Epithelial cell of proximal tubule (primary cell): ENCODE measurements at places on chromosomes 16 and 17. TPM values are rescaled to one million over a fixed set of nuclear protein-coding genes. Genes with fewer than 3 reads are reported as not detected.

MAPT gene
- total RNA-seq: 0.06 and 0.07 TPM in 2 replicates

GGT6 gene
- 0.80 and 0.86 TPM in 2 replicates for total RNA-seq

TBX21 gene
- total RNA-seq: not detected in 2 replicates

RUNDC3A gene
- total RNA-seq: 0.07 and 2.2 TPM in 2 replicates

MYH1 gene
- total RNA-seq: not detected in 2 replicates

KIFC3 gene
- total RNA-seq: 79.1 and 86.0 TPM in 2 replicates

NMRAL1 gene
- total RNA-seq: 120 and 177 TPM in 2 replicates

KCNJ16 gene
- total RNA-seq: 7.2 and 25.9 TPM in 2 replicates

CORO1A gene
- 24.1 and 26.3 TPM in 2 replicates for total RNA-seq

KCNH6 gene
- not detected in 2 replicates for total RNA-seq

- no peak for DNase-seq
Observed at GRCh38 chr16:79110953-79111352, 489.6 kb downstream of the MAF start.

GRCh38 chr16:49684696-49685095, 171.2 kb downstream of the ZNF423 start:
- DNase-seq: no peak

DNA sequence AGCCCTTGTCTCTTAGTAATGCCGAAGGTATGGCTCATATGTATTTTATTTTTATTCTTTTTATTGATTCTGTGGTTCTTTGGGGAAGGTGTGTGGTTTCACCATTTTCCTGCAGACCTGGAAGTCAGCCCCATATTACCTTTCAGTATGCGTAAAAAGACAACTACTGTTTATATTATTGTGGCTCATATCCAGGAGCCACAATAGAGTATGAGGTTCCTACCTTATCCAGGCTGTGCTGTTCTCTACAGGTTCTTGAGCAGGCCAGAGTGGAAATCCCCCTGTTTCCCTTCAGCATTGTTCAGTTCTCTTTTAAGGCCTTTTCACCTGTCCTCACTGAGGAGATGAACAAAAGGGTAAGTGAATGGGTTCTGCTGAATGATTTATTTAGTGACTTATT, 33.2 kb downstream of the REXO5 start:
- DNase-seq: no peak

DNA sequence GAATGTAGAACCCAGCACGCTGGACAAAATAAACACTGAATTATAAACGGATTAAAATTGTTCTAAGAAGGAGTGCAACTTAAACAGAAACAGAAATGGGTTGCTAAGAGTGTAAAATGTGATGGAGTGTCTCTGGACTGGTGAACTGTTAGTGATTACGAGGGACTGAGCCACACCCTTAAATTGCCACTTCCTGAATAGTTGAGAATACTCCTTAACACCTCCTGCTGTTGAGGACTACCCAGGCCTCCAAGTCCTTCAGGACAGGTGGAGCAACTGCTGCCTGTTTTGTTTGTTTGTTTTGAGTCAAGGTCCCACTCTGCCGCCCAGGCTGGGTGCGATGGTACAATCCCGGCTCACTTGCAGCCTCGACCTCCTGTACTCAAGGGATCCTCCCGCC, 25.8 kb upstream of the IRF8 start:
- no peak for DNase-seq

- no peak for DNase-seq
Observed at GRCh38 chr16:10708969-10709368, 14.2 kb upstream of the TEKT5 start.

GRCh38 chr16:84434800-84435199, 66.5 kb downstream of the ATP2C2 start:
- DNase-seq: no peak

DNA sequence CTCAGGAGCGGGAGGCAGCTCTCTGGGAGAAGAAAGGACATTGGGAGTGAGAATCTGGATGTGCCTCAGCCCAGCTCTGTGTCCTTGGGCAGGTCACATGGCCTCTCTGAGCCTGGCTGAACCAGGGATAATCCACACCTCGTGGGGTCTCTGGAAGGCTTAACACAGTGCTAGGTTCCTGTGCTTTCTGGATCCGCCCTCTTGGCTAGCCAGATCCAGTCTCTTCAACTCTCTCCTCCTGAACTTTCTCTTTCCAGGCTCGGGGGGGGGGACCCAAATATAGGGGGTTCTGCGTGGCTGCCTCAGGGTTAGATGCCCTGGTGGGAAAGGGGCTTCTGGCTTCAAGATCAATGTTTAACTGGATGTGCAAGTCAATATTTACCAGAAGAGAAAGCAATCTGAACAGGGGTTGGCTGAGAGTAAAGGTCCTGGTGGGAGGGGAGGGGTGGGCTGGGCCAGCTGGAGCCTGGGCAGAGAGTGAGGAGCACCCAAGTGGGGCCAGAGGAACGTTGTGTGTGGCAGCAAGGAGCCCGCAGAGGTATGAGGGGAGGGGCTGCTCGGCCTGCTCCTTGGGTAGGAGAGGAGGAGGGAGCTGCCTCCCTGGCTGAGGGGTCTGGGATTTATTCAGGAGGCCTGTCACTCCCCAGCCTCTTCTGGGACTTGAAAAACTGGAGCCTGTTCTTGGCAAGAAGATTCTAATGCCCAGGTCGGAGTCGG, at the start of gene SERPINF2:
Gene SERPINF2, plus strand, starts transcription at position 501 of the 717 bp plus-strand sequence. CDS start 2,125 bp downstream, outside the sequence.
- no peak for DNase-seq

GRCh38 chr17:36994438-36994837, 45.7 kb downstream of the AATF start:
- no peak for DNase-seq

DNA sequence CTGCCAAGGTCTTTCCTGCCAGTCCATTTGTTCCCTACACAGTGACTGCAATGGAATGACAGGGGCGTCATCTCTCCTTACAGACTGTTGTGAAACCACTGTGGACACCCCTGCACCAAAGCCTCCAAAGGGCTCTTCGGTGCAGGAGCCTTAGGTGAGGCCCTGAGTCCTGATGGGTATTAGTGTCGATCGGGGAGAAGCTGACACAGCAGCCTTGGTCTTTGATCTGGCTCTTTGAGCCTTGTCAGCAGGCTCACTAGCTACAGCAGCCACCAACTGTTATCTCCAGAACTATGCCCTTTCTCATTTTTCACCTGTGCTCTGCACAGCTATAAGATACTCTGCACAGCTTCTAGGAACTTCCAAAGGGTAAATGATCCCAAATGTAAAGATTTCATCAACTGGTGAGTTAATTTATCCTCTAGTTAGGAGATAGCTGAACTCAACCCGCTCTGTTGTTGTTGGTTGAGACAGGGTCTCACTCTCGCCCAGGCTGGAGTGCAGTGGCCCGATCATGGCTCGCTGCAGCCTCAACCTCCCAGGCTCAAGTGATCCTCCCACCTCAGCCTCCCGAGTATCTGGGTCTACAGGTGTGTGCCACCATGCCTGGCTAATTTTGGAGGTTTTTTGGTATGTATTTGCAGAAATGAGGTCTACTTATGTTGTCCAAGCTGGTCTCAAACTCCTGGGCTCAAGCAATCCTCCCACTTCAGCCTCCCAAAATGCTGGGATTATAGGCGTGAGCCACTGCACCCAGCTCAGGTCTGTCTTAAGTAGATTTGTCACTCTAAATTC, 19.7 kb downstream of the G6PC1 start:
- DNase-seq: no peak

GRCh38 chr16:69410219-69410990, 14.0 kb upstream of the CYB5B start:
- DNase-seq: no peak

DNA sequence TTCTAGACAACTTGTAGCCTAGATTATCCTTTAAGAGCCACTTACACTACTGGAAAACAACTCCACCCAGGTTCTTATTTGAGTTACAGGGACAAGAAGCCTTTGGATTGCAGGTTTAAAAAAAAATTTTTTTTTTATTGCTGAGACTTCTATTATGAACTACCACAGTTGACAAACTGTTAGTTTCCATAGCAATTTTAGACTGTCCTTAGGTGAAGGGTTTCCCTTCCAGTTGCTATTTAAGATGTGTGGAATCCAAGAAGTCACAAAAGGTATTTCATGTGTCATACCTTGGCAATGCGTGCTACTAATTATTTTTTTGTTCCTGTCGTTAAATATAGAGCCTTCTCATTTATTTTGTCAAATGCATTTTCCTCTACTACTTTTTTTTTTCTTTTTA, 253.2 kb downstream of the PRKCA start:
- DNase-seq: no peak

DNA sequence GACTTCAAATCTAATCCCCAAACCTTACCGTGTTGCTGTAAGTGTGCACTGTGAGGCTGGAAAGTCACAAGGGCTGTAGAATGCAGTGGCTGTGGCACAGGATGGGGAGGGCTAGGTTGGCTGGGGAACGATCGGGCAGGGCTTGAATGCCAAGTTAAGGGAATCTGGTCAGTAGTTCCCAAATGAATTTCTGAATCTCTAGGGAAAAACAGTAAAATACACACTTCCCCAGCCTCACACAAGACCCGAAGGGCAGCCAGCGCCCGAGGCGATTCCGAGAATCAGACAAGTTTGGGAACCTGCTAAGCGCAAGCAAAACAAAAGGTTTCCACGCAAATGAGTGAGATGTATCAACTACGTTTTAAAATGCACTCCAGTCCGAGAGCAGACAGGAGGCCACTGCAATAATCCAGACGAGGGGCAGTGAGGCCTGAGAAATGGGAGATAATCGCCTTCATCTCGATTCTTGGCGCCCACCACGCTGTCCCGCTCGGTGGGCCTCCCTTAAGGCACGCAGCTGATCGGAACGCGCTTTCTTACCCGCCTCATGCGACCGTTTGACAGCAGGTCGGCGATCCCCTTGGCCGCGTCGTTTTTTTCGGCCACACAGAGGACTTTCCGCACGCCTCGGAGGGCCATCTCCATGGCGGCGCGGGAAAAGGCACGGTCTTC, 599 bp downstream of the TOP3A start:
- DNase-seq: no peak

- DNase-seq: no peak
Observed at GRCh38 chr17:50347117-50347893, 1.4 kb downstream of the XYLT2 start.

GRCh38 chr16:2033057-2033908, 6.6 kb downstream of the NHERF2 start:
- DNase-seq: no peak

DNA sequence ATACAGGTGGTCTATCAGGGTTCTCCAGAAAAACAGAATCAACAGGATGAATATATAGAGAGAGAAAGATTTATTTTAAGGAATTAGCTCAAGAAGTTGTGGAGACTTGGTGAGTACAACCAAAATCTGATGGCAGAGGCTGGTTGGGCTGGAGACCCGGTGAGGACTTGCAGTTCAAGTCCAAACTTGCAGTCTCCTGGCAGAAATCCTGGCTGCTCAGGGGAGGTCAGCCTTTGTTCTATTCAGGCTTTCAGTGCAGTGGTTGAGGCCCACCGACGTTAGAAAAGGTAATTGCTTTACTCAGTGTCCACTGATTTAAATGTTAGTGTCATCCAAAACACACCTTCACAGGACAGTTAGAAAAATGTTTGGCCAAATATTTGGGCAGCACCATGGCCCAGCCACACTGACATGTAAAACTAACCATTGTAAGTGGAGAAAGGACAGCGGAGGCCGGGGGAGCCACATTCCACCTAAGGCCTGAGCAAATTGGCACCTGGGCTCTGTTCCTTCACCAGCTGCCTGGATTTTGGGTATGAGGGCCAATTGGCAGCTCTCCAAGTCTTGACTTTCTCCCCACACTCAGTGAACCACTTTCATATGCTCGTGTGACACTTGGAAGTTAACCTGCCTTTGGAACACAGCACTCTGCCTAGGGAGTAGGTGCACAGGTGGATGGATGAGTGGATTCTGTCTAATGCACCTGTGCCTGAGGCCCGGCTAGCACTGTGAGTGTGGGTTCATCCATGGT, 54.7 kb downstream of the CACNG5 start:
- no peak for DNase-seq

GRCh38 chr16:87404764-87405625, 12.9 kb downstream of the MAP1LC3B start:
- DNase-seq: no peak

GRCh38 chr16:11283820-11284248, 2.7 kb upstream of the PRM1 start:
- no peak for DNase-seq

GRCh38 chr16:4623593-4623992, 1.0 kb upstream of the MGRN1 start:
- no peak for DNase-seq
